ENCODE measurements at places on chromosomes 3 and 15. TPM values are rescaled to one million over a fixed set of nuclear protein-coding genes. Genes with fewer than 3 reads are reported as not detected.

PP2D1 gene
- not detected for total RNA-seq

FAM107A gene
- 0.99 TPM for total RNA-seq

TRH gene
- not detected for total RNA-seq

- no peaks in the 10 kb centered on the region for H3K27me3 ChIP-seq
- H3K4me3 ChIP-seq: no peak overlapping the region
- H3K4me1 ChIP-seq: no peaks in the 10 kb centered on the region
- DNase-seq: no peak
Measured at GRCh38 chr3:77404871-77405270, 365.0 kb downstream of the ROBO2 start.

DNA sequence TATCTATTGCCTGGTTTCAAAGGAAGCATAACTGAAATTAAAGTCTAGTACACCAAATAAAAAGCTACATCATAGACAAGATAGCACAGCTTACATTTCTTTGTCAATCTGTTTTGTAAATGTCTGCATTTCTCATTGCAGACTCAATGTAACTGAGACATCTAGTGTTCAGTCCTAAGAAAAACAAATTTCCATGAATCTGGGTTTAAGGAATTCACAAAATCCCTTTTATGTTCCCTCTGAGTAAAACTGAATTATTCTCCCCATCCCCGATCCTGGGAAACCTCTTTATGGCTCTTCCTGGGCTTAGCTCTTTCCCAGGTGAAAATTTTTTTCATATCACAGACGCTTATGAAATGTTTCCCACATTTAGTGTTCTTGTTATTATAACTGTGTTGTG lies 21.6 kb upstream of the RASA2 start:
- H3K27me3 ChIP-seq: no peaks in the 10 kb centered on the region
- H3K27ac ChIP-seq: no peak overlapping the region
- no peak overlapping the region for H3K4me3 ChIP-seq
- DNase-seq: no peak
- H3K36me3 ChIP-seq: no peaks in the 10 kb centered on the region

DNA sequence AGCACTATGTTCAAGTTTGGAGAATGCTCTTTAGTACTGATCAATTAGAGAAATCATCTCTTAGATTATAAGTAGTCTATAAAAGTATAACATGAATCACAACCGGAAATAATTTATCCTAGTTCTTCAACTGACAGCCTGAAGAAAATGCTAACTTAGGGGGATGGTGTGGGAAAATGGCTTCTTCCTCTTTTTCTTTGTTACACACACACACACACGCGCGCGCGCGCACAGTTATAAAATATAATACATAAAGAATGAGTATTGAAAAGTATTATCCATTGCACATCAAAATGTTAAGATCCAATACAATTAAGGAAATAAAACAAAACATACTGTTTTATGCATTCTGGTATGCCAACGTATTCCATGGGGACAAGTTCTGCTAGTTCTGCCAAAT lies 11.2 kb upstream of the GTF2A2 start:
- no peaks in the 10 kb centered on the region for H3K4me1 ChIP-seq
- H3K4me3 ChIP-seq: no peak overlapping the region
- H3K27ac ChIP-seq: no peak overlapping the region
- no peak for DNase-seq

Data from right lobe of liver (tissue), 6 donors.